ENCODE measurements at places on chromosomes 5 and 9.

- no peak for DNase-seq
Observed at GRCh38 chr5:54458221-54458620, 2.7 kb downstream of the HSPB3 start.

GRCh38 chr5:147411359-147412319 is 98.2 kb downstream of the DPYSL3 start:
- DNase-seq, result no peak

DNA sequence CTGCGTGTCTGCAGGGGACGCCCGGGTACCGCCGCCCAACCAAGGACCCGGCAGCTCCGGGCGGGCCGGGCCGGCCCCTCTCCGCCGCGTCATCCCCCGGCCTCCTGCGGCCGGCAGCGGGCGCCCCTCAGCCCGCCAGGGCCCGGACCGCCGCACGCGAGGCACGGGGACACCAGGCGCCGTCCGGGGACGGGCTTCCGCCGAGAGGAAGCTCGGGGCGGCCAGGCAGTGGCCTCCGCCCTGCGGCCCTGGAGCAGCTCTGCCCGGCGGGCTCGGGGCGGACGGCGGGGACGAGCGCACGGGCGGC is 373 bp downstream of the FBXW5 start:
- no peak for DNase-seq

DNA sequence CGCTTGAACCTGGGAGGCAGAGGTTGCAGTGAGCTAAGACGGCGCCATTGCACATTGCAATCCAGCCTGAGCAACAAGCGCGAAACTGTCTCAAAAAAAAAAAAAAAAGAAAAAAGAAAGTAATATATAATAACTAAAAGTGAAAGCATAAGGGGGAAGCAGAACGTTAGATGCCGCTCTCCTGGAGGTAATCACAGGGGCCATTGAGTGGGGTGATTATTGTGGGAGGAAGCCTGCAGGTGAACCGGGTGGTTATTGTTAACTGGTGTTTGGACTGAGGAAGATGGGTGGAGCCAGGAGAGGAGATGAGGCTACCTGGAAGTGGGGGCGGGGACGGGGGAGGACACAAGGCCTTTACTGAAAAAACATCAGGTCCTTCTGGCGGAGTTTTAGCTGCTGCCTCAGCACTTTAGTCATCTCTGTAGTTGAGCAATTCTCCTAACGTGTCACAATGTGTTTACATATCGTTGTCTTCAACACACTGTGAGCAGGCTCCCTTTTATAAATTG is 5.3 kb upstream of the TJP2 start:
- no peak for DNase-seq

DNA sequence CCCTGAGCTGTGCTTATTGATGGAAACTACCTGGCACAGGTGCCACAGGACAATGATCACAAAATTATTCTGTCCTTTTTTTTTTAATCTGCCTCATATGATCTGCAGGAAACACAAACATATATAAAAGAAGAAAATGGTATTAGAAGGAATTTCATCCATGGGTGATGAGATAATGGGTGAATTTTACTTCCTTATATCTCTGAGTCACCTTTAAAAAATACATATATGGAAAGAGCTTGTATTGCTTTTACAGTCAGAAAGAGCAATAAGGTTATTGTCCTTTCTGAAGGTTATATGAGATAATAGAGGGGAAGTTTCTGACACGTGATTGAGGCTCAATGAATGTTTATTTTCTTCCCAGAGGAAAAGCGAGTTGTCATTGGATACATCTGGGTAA is 31.6 kb downstream of the NEURL1B start:
- no peak for DNase-seq
